Activated CD8-positive, alpha-beta T cell treated with anti-CD3 and anti-CD28 coated beads for 36 hours (primary cell): ENCODE measurements at places on chromosomes 2 and 18. TPM values are rescaled to one million over a fixed set of nuclear protein-coding genes. Genes with fewer than 3 reads are reported as not detected.
A peak's percentile ranks its signal among the peaks of the same experiment; 100 is the strongest.

The HTR2B gene
- total RNA-seq: not detected

The CXCR4 gene
- total RNA-seq: 103 TPM

The ELOA2 gene
- not detected for total RNA-seq

The LONRF2 gene
- 0.04 TPM for total RNA-seq

The RNU2-63P gene
- total RNA-seq: 7.6 TPM

The SLC9A2 gene
- 0.18 TPM for total RNA-seq

The ANKRD23 gene
- total RNA-seq: 5.7 TPM

The ZNF892 gene
- 2.9 TPM for total RNA-seq

The LYG2 gene
- not detected for total RNA-seq

DNA sequence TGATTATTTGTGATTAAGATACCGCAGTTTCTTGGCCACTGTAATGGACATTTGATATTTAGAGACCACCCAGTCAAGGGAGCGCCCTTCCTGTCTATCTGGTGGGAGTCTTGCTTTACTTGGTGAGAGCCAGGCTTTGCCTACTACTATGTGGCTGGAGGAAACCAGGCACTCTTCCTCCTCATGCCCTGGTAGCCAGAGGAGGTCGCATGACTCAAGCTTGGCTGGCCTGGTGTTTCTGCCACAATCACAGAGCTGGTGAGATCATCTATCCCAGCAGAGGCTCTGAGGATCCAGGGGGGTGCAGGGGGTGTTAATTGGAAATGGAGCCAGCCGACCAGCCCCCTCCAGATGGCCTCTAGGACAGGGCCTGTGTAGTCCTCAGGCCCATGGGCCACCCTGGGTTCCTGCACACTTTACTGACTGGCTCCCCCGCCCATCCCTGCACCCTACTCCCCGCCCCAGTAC is 46.8 kb upstream of the BIN1 start:
- no peak for DNase-seq

DNA sequence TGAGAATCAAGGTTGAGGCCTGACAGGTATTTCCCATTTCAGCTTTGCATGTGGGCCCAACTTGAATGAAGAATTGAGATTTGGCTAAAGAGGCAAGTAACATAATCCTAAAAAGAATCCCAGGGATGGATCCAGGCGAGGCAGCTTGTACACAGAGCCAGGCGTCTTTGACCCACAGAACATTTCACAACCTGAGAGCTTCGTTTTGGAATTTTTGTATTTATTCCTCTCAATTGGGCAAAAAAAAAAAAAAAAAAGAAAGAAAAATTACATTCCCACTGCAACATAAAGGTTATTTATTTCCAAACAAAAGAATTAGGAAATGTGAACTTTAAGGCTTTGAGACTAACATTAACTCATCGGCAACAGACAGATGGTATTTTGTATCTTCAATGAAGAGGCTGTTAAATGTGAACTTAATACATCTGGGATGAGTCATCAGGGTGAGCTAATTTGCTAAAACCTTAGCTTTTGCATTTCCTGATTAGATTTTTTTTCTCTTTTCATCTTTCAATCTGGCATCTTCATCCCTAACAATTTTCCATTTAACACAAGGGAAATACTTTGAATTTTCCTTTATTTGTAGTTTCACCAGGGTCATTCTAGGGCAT is 478.5 kb upstream of the TNP1 start:
- DNase-seq: no peak

DNA sequence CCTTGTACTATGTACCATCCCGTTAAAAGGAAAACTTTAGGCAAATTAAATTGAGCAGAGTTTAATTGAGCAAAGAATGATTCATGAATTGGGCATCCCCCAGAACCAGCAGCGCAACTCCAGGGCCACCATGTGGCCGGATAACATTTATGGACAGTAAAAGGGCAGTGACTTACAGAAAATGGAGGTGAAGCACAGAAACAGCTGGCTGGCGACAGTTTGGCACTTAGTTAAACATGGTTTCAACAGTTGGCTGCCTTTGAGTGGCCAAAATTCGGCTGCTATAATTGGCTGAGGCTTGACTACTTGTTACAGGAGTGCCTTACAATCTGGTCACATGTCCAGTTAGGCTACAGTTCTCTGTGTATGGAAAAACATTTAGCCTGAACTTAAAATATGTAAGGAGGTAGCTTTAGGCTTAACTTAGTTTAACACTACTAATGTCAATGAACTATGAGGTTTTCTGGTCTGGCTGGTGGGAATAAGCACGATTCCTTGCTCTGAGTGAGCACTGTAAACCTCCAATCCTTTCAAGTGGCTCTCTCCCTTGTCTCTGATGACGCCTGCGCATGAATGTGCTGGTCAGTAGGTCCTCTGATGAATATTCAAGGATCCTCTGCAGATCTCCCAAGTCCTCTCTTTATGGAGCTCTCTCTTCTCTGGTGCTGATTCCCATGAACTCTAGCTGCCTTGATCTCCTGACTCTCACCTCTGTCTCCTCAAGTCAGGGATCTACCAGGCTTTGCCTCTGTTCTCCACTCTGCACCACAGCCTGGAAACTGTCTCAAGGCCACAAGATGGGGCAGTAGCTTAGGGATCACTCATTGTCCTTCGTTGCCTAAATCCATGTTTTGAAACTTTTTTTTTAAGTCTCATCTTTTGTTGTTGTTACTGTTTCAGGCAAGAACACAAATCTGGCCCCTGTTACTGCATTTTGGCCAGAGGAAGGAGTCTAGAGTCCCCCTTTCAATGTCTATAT is 24.4 kb upstream of the RAB31 start:
- DNase-seq: no peak

DNA sequence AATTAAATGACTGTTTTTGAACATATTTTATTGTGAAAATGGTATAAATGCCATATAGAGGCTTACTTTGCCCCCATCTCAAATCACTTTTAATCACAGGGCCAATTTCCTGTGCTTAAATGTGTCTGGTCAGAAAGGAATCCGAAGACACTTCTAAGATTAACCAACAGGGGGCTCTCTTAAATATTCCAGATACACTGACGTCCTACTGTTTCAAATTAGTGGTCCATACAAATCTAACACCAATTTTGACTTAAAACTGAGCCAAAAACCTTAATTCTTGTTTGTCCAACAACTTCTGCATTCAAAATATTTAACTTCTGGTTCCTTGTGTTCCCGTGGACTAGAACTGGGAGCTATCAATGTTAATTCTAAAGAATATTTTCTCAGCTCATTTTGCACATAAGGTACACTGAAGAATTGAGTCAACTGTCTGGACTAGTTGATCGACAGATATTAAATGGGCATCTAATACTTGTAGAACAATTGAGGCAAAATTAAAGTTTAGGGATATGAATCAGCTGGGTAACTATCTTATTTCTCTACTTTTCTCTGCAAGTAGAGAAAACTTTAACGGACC is 557.5 kb downstream of the ARHGAP15 start:
- no peak for DNase-seq

- DNase-seq: no peak
Measured at GRCh38 chr2:236252602-236253001, 11.6 kb downstream of the ASB18 start.

GRCh38 chr18:75489493-75490190 is 62.1 kb upstream of the SMIM21 start:
- DNase-seq: no peak

DNA sequence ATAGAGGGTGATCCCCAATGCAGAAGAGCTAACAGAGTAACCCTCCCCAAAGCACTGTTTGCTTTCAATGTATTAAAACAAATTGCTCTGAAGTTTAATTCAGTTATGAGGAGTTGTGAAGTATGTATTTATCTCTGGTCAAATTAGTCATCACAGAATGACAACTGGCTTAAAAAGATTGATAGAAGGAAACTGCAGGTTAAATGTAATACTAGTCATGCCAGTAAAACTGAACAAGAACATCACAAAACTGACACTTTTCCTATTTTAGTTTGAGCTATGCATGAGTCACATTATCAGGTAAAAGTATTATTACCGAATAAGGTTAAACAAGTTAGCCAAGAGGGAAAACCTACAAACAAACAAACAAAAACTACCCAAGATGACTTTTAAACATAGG is 99.0 kb upstream of the ACVR1C start:
- no peak for DNase-seq

DNA sequence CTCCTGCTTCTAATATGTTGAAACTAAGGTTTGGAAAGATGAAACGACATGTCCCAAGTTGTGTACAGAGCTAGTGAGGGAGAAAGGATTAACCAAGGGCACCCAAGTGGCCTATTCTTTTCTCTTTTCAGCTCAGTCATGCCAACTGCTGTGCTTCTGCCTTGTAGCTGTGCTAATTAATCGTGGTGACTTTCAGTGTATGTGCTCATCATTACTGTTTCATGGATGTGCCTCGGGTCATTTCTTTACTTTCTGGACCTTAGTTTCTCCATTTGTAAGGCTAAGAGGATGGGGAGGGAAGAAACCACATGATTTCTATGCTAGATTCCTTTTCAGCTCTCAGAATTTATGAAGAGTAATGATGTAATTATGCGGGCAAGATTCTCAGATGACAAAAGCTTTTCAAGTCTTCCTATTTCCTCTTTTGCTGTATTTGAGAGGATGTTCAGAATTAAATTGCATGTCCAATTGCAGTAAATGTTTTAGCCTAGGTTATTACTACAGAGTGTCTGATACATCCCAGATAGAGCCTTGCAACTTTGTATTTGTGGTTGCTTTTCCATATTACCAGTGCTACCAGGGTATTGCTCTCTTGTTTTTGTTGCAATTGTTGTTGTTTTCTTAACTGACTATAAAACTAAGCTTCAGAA is 621.2 kb downstream of the CNTNAP5 start:
- no peak for DNase-seq

DNA sequence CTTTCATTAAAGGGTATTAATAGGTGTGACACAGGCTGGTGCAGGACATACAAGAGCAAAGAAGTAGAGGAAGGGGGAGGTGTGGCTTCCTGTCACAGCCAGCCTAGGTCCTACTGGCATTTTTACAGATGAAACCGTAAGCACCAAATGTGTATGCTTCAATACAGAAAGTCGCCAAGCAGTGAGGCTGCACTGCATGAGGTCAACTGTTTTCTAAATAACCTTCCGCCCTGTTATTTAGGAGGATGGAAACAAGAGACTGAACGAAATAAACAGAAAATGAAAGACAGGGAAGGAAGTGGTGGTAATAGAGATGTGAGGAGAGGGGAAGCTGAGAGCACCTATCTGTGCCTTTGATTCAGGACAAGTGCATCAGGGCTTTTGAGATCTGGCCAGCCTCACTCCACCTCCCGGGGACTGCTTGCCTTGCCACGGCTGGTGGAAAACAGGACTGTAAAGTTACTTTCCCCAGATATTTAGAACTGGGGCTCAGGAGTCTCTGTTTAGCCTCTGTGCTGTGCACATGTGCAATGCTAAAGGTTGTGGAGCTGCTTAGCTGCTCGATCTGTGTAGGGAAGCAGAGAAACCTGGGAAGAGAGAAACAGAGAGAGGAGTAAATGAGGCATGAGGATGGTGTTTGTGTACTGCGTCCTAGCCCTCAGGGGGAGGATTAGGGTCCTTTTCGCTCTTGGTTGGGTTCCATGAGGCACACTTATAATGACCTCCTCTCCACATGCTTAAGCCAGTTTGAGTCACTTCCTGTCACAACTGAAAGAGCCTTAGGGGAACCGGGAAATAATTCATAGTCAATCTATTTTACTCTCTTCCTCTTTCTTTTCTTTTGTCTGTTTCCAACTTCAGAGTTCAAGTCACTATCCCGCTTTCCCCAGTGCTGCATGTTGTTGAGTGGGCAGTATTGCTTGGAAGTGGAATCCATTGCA is 62.3 kb upstream of the BOD1L2 start:
- DNase-seq: peak; percentile 11

- DNase-seq: no peak
Measured at GRCh38 chr2:127012215-127012614, 94.7 kb downstream of the BIN1 start.

GRCh38 chr2:27852691-27853090 is 37.5 kb downstream of the RBKS start:
- no peak for DNase-seq

- no peak for DNase-seq
Measured at GRCh38 chr18:62948788-62949187, 233.4 kb downstream of the PHLPP1 start.

- DNase-seq: no peak
Measured at GRCh38 chr2:135825550-135826176, 11.3 kb downstream of the LCT start.

DNA sequence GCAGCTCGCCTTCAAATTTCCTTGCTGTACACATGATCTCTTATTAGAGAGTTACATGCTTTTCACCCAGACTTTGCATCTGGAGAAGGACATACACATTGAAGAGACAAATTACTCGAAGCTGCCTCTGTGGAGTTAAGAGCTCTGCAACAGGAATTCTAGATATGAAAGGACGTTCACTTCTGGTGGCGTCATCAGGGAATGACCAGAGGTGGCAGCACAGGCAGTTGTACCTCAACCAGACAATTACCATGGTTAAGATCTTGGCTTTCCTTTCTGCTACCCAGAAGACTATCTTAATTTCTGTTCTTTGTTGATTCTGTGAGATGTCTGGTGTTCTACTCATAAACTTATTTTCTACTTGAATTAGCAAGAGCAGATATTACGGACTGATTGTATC is 39.1 kb upstream of the MC4R start:
- DNase-seq: no peak

DNA sequence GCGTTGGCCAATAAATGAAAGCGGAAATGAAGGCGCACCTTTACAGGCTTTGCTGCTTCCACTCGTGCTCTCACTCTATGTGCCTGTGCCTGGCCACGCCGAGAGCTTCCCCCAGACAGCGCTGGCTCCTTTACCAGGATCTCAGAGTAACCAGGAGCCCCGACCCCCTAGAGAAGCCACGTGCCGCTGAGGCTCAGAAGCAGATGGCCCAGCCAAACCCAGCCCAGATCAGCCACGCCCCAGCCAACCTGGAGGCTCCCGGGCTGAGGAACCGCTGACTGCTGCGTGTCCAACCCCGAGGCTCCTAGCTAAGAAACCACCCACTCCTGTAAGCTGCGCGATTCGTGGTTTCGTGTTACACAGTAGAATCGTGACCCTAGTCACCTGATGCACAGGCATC is 199.3 kb downstream of the NCK2 start:
- no peak for DNase-seq

DNA sequence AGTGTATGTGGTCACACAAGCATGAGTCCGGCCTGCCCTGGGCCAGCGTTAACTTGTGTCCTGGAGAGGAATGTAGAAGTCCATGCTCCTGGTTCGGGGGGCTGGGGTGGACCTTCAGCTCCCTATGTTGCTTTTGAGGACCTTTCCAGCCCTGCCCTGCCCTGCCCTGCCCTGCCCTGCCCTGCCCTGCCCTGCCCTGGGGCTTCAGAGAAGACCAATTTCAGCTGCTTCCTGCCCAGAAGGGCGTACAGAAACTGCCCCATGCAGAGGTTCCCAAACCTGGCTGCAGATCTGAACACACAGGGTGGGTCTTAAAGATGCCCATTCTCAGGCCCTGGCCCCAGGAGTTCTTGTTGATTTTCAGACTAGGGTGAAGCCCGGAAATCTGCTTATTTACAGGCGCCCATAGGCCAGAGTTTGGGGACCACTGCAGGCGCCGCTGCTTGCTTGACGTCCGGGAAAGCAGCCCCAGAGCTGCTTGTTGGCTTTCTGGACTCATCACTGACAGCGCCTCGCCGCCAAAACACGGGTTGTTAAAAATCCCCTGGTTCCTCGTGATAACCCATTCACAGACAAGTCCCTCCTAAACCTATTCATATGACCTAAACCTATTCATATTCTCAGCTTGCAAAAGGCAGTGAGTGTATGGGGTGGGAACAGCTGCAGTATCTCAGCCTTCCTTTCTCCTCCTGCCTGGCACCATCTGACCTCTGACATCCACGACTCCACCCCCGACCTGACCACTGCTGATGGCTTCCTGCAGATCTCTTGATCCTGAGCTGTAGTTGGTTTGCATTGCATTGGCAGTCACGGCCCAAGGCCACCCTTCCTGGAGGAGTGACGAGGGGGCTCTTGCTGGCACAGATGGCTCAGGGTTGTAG is 198.3 kb downstream of the GLI2 start:
- DNase-seq: no peak
